ENCODE measurements at places on chromosomes 13 and 19.

DNA sequence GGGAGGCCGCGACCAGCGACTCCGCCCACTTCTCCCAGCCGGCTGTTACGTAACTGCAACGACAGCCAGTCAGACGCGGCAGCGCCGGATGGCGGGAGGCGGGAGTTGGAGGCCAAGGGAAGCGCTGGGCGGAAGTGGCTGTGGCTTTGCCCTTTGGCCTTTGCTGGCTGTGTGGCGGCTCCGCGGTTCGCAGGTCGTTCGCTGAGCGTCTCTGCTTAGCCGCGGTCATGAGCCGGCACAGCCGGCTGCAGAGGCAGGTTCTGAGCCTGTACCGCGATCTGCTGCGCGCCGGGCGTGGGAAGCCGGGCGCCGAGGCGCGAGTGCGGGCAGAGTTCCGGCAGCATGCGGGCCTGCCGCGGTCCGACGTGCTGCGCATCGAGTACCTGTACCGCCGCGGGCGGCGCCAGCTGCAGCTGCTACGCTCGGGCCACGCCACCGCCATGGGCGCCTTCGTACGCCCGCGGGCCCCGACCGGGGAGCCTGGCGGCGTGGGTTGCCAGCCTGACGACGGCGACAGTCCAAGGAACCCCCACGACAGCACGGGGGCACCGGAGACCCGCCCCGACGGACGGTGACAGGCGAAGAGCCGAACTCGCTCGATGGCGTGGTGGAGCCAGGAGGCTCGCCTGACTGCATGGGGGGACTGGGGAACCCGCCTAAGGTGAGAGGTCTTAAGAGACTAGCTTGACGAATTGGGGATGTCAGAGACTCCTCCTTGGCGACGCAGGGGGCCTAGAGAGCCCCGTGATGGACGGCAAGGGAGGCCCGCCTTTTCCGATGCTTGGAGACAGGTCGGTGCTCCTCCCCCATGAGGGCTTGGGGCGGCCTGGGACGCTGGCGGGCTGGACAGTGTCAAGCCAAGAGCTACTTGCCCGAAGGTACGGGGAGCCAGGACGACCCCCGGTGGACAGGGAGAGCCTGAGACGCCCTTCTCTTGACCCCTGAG, at the start of gene SDHAF1:
SDHAF1 (plus strand) TSS at position 141 of the 946 bp plus-strand sequence; CDS start at position 228, 87 bp downstream.
- peak; percentile 78 for DNase-seq

DNA sequence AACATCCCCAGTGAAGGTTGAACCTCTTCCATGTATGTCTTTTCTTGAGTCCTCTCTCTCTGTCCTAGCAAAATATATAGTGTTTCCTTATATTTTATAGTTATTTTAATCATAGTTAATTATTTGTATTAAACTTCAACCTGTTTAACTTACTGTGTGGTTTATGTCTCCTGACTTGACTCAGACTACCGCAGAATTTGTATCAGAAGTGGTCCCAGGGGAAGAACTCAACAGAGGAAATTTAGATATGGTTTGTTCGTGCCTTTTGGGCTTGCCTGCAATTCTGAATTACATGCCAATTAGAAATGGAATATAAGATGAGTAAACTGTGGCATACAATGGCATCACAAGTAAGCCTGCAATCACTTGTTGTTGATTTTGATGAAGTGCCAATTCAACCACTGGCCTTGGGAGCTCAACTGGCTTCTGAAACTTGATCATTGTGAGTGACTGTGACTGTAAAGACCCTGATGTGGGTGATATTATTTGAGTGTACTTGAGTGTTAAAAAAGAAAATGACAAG, 1459.5 kb upstream of the PCDH20 start:
- DNase-seq: no peak

GRCh38 chr19:49875857-49876421, 1.2 kb downstream of the AKT1S1 start:
- DNase-seq: no peak

DNA sequence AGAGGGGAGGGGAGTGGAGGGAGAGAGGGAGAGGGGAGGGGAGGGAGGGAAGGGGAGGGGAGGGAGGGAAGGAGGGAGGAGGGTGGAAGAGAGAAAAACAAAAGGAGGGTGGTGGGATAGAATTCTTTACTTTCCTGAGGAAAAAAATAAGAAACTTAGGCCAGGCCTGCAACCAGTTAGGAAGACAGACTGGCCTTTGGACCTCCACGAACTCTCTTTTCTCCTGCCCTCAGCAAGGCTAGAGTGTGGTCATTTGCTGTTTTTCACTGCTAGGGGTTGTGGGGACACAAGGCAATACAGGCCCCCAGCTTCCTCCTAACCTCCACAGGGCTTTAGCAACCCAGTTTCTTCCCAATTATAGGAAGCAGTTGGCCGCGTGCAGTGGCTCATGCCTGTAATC, 4.2 kb downstream of the CCDC8 start:
- DNase-seq: no peak

GRCh38 chr19:12111943-12112637, 28.1 kb downstream of the ZNF20 start:
- DNase-seq: no peak

DNA sequence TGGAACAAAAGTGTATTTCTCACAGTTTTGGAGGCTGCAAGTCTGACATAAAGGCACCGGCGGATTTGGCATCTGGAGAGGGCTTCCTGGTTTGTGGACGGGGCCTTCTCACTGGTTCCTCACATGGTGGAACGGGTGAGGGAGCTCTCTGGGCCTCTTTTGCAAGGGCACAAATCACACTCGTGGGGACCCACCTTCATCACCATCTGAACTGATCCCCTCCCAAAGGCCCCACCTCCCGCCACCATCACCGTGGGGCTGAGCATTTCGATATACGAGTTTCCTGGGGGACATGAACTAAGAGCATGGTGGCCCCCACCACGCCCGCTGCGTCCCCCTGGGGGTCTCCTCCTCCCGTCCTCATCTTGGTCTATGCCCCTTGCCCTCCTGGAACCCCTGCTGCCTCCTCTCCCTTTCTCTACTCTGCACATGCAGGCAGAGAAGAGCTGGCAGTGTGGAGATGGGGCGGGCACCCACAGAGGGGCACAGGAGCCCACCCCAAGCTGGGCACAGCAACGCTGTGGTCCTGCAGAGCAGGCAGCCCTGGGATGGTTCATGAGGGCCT, 20.8 kb upstream of the SPACA7 start:
- no peak for DNase-seq

DNA sequence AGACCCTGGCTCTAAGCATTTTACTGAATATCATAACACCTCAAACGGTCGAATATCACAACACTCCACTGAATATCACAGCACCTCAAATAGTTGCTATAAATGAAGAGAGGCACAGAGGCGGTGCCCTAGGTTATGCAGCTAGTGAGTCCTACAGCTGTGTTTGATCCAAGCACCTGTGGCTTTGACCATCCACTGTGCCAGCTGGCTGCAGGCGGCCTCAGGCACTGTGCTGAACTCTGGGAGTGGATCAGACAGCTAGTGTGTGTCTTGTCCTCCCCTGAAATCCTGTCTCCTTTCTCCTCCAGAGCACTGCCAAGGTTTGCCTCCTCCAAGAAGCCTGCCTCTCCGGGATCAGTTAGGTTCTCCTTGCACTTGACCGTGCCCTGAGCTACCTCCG, 7.3 kb downstream of the NOSIP start:
- no peak for DNase-seq

GRCh38 chr19:47445937-47446402, 25.7 kb downstream of the SLC8A2 start:
- no peak for DNase-seq

- DNase-seq: no peak
Observed at GRCh38 chr13:23871616-23872220, 17.5 kb downstream of the MIPEP start.

DNA sequence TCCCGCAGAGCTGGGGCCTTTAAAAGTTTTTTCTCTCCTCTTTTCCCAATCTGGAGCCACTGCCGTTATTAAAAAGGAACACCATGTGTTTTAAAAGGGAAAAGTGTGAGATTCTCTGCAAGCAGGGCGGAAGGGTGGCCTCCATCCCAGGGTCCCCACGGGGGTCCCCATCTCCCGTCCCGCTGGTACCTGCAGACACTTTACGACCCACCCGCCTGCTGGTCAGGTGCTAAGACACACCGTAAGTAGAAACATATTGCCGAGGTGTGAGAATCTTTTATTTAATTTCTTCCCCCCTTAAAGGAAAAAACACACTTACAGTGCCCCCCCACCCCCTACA, 1.8 kb downstream of the CRLF1 start:
- no peak for DNase-seq

GRCh38 chr19:45074744-45075300, 1.5 kb downstream of the ZNF296 start:
- no peak for DNase-seq

GRCh38 chr19:6259312-6259861, 20.4 kb downstream of the MLLT1 start:
- no peak for DNase-seq

All from stimulated activated CD8-positive, alpha-beta memory T cell treated with anti-CD3 and anti-CD28 coated beads, Interleukin-15, amount 100 ng/mL, for 24 hours (primary cell).